NCI-H1105 (cell line): ENCODE measurements at places on chromosomes 4 and X.

GRCh38 chrX:19698691-19699090, 183.4 kb upstream of the MAP3K15 start:
- no peak for DNase-seq

DNA sequence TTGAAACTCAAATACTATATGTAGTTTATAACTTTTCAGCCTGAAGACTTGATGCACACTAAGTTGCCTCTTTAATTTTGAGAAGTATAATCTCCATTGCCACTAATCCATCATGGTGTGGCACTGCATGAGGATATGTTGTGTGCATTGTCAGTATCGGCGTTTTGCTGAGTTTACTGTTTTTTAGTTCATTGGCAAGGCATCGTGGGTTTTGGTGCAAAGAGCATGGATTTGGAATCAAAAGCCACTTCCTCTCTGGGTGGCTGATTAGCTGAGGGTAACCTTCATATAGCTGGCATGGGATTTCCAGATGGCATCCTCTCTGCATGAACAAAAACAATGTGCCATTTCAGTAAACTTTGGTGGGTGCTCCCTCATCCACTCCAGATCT, 38.7 kb downstream of the FHL1 start:
- no peak for DNase-seq

GRCh38 chr4:40350627-40351227, 15.6 kb downstream of the CHRNA9 start:
- DNase-seq = no peak

GRCh38 chr4:183163135-183163534, 64.1 kb downstream of the WWC2 start:
- no peak for DNase-seq

DNA sequence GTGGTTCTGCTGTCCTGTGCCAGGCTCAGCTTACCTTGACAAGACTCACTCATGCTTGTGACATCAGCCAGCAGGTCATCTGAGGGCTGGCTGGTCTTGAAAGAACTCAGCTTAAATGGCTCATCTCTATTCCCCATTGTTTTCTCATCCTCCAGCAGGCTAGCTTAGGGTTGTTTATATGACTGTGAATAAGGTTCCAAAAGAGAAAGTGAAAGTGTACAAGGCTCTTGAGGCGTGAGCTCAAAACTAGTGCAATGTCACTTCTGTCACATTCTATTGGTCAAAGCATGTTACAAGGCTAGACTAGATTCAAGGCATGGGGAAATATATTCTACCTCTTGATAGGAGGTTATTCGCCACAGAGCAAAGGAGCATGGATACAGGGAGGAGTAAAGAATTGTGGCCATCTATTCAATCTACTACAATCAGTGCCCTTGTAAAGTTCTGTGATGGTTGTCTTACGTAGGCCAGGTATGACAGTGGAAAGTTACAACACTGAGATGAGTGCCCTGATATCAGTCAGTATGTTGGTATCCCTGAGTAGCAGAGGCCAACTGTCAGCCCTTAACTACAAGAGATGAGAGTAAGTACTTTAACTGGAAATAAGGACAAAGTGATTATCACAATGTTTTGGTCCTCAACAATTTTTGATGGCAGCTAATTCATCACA, 19.8 kb upstream of the TMLHE start:
- no peak for DNase-seq

GRCh38 chr4:6767748-6768538, 14.6 kb upstream of the KIAA0232 start:
- DNase-seq = no peak

DNA sequence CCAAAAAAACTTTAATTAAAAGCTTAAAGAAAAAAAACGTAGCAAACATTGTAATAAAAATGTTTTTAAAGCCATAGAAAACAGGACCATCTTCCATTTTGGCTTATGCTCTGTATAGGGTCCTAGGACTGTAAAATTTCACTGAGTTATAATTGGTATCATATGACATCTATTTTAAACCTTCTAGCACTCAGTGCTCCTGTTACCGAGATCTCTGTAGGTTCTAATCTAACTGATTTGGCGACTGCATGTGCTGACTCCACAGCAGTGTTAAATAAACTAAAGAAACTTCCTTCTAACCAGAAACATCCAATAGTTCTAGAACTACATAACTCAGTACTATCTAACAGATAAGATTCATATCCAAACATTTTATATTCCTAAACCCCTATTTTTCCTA, at the start of gene ASB11:
TSS of gene ASB11 (minus strand) at position 132 of the 400 bp plus-strand sequence. CDS start at position 97, 35 bp downstream.
- DNase-seq = no peak

- DNase-seq = no peak
Measured at GRCh38 chr4:141348125-141348524, 127.4 kb downstream of the ZNF330 start.

DNA sequence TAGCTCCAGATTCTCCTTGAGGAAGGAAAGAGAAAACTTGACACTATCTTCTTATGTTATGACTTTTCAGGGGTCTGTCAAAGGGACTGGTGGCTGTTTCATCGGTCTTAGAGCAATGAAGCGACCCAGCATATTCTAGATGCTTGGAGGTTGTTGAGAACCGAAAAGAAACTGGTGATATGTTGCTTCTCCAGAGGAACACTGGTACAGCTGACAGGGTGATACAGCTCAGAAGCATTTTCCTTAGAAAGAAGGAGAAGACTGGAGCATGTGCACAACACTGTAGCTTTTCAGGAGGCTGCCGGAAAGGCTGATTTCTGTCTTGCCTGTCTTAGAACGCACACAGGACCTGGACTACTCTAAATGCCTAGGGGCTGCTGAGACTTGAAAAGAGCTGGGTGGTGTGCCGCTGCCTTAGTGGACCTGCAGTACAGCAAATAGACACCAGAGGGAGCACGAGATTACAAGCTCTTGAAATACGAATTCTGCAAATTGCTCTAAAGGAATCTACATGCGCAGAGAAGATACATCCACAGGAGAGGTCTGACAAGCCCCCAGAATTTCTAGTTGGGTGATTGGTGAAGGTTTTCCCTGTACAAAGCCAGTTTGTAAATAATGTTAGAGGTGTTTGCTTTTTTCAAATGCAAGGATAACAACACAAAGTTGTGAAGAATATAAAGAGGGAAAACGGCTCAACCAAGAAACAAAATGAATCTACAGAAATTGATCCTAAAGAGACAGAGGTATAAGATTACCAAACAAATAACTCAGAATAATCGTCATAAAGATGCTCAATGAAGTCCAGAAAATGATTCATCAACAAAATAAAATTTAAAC, 223.1 kb upstream of the DMD start:
- peak; percentile 3 for DNase-seq

DNA sequence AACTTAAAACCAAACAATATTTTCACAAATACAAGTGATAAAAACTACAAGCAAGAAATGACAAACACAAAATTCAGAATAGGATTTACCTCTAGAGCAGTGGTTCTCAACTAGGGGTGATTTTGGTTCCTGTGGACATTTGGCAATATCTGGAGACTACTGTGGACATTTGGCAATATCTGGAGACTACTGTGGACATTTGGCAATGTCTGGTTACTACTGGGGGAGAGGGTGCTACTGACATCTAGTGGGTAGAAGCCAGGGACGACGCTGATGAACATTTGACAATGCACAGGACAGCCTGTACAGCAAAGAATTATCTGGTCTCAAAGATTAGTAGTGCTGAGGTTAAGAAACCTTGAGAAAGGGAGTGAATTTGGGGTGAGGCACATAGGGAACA, 169.8 kb downstream of the CLCN4 start:
- DNase-seq = no peak
